Epithelial cell of umbilical artery (primary cell): ENCODE measurements at places on chromosomes 2 and 18. TPM values are rescaled to one million over a fixed set of nuclear protein-coding genes. Genes with fewer than 3 reads are reported as not detected.

C1QL2 gene
- 0.15 TPM in 1 of 2 replicates, not detected in the other for total RNA-seq

SLC30A3 gene
- 0.32 TPM in 1 of 2 replicates, not detected in the other for total RNA-seq

DYNAP gene
- total RNA-seq: not detected in 2 replicates

SIX2 gene
- 0.32 and 0.91 TPM in 2 replicates for total RNA-seq

GORASP2 gene
- total RNA-seq: 37.0 and 38.5 TPM in 2 replicates

PLCD4 gene
- 0.97 and 2.1 TPM in 2 replicates for total RNA-seq

MC5R gene
- not detected in 2 replicates for total RNA-seq

FKBP1B gene
- total RNA-seq: 22.0 and 23.1 TPM in 2 replicates
